ENCODE measurements at places on chromosomes 5 and 9.

DNA sequence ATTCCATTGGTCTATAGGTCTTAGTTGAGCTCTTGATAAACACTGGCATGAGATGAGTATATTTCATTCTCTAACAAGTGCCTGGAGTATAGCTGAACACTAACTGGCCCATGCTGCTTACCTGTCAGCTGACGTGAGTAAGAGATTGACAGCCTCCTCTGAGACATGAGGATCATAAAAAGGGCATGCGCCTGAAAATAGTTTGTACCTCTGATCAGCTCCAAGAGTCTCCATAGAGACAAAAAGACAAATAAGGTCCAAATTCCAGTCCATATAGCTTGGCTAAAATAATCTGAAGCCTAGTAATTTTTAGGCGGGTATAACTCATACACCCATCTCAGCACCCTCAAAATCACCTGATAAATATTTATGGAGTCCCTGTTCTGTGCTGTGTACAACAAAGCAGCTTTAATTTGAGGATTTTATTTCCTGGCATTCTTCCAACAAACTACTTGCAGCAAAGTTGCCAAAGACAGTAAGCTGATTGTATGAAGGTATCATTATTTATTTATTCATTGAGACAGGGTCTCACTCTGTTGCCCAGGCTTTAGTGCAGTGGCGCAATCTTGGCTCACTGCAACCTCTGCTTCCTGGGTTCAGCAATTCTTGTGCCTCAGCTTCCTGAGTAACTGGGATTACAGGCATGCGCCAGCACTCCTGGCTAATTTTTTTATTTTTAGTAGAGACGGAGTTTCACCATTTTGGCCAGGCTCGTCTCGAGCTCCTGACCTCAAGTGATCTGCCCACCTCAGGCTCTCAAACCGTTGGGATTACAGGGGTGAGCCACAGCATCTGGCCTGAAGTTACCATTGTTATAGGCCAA lies 16.2 kb upstream of the FSD1L start:
- DNase-seq: no peak

DNA sequence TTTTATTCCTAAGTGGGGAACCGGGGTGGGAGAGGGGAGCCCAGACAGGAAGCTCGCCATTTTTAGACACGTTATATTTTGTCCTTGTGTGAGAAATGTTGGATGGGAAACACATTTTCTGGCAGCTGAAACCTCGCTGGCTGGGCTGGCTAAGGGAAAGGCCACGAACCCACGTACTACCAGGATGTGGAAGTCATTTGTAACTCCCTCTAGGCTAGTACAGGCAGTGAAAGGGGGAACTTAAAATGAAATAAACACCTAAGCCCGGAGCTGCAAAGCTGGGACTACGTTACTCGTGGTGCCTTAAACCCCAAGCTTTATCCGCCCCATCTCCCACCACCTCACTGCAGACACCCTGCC lies 42.5 kb downstream of the TMEM174 start:
- no peak for DNase-seq

- DNase-seq: no peak
These were observed 3.7 kb downstream of the ACTL7B start for GRCh38 chr9:108852079-108852478.

GRCh38 chr5:136073714-136074529 lies 45.1 kb downstream of the TGFBI start:
- DNase-seq: no peak

DNA sequence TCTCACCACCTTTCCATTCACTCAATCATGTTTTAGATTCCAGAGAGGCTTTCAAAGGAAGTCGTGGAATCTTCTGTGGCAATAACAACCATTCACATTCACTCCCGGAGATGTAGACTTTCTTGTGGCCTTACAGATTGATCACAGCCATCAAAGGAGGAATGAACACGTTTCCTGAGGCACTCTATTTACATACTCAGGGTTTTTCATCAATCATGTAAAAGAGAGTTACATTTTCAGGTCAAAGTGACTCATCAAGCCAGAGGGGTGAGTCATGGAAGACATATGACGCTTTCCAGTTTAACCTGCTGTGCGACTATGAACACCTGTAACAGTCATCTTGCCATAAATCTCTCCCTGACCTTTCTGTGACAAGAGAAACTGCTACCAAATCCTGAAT lies 39.3 kb upstream of the RAD23B start:
- no peak for DNase-seq

- DNase-seq: no peak
These were observed 348.1 kb downstream of the TMEM167A start for GRCh38 chr5:82728926-82729702.

DNA sequence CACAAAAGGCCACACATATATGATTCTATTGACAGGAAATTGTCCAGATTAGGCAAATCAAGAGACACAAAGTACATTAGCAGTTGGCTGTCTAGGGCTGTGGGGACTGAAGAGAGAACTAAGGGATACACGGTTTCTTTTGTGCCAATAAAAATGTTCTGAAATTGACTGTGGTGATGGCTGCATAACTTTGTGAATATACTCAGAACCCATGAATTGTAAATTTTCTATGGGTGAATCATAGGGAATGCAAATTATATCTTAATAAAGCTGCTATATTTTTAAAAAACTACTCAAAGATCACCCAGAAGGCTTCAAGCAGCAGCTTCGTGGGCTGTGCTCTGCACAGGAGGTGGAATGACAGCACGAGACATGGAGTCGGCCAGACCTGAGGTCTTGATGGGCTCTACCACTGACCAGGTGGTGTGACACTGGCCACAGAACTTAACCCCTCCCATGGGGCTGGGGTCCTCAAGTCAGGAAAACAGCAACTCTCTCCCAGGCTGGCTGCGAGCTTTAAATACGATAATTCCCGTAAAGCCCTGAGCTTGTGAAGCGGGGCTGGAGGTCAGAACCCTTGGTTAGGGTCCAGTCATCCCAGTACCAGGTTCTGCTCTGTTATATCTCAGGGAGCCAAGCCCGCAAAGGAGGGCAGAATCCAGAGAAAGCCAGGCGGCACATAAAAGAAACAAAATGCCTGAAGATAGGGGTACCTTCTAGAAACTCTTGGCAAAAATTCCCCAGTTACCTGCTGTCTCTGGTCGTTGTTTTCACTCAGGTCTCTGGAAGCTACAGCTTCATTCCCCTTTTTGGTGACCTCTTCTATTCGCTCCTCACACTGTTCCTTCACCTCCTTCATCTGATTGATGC lies 59.1 kb downstream of the GOLM1 start:
- DNase-seq: no peak

GRCh38 chr9:121220996-121221663 lies 19.5 kb upstream of the RAB14 start:
- no peak for DNase-seq

DNA sequence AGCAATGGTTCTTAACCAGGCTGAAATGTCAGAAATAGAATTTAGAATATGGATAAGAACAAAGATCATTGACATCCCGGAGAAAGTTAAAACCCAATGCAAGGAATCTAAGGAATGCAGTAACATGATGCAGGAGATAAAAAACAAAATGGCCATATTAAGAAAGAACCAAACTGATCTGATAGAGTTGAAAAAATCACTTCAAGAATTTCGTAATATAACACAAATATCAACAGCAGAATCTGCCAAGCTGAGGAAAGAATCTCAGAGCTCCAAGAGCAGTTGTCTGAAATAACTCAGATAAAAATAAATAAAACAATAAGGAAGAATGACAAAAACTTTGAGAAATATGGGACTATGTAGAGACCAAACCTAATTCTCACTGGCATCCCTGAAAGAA lies 37.8 kb upstream of the TAS2R1 start:
- no peak for DNase-seq

GRCh38 chr9:114093761-114094505 lies 5.2 kb downstream of the KIF12 start:
- DNase-seq: no peak

DNA sequence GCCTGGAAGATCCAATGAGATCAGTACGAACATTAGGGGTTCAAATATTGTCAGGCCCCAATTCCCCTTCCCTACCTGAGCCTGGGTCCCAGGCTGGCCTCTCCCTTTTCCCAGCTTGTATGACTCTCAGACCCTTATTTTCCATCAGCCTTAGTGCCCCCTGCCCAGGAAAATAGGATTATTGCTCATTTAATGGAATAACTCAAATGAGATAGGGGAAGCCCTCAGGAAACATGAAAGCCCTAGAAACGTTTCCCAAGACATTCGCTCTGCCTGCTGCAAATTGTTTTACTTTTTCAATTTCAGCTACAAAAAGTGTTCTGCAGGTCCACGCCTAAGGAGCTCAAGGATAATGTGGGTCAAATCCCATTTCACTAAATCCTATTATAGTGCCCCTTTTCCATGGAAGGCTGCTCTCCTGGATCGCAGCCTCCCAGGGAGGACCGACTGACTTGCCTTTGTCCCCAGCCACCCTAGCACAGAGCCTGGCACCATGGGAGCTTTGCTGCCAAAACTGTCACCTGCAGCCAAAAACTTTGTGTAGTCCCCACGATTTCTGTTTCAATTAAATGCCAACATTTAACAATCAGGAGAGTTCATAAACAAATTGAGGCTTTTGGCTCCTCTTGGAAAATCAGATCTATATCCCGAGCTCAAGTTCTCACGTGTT lies 46.9 kb downstream of the THOC3 start:
- no peak for DNase-seq

- DNase-seq: no peak
These were observed 124.2 kb downstream of the WNK2 start for GRCh38 chr9:93308158-93308602.

DNA sequence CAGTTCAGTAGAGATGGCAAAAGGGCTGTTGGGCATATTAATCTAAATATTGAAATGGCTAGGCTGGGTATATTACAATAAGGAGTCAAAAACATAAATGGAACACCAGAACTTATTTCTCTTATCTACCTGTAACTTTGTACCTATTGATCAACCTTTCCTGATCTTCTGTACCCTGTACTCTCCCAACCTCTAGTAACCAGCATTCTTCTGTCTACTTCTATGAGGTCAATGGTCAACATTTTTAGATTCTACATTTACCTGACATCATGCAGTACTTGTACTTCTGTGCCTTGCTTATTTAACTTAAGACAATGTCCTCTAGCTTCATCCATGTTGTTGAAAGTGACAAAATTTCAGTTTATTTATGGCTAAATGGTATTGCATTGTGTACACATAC lies 467.3 kb downstream of the TAF11L14 start:
- DNase-seq: no peak

DNA sequence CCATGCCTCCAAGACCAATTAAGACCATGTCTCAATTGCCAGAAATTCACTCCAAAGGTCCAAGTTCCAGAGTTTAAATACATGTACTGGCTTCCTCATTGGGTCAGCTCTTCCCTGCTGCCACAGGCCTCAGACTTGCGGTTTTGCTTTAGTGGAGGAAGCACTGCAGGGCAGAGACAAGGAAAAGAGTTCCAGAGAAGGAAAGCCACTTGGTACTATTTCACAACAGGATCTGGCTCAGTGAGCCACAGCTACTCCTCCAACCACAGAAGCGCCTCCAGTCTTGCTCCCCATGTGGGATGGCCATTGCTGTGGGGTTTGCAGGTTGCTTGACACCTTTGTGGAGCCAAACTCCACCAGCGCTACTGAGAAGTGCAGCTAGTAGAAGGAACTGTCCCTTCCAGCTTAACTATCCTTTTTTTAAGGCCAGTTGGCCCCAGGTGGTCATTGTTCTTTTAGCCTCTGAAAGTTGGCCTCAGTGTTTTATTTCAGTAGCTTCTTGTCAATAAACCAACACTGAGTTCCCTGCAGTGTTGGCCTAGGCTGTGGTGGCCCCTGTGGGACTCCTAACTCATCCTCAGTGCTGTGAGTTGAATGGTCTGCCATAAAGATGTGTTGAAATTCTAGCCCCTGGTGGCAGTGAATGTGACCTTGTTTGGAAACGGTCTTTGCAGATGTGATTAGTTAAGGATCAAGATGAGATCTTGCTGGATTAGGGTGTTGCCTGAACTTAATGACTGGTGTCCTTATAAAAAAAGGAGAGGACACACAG lies 93.7 kb upstream of the DAP start:
- no peak for DNase-seq

DNA sequence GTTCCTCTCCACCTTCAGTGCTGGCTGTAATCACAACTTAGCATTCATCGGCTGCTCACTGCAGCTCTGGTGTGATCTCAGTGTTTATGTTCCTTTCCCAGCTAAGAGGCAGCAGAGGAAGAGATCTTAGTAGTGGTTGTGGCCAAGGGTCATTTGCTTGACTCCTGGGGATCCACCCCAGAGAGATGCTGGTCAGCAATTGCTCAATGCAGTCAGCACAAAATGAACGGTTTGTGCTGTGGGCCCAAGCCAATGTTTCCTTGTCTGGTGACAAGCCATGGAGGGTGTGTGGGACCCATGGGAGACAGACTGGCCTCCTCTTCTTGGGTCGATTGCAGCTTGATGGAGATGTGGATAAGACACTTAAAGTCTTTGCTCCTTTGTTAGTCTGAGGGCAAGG lies 16.1 kb upstream of the FRMD3 start:
- no peak for DNase-seq

GRCh38 chr5:168327994-168328393 lies 36.5 kb downstream of the WWC1 start:
- DNase-seq: no peak

DNA sequence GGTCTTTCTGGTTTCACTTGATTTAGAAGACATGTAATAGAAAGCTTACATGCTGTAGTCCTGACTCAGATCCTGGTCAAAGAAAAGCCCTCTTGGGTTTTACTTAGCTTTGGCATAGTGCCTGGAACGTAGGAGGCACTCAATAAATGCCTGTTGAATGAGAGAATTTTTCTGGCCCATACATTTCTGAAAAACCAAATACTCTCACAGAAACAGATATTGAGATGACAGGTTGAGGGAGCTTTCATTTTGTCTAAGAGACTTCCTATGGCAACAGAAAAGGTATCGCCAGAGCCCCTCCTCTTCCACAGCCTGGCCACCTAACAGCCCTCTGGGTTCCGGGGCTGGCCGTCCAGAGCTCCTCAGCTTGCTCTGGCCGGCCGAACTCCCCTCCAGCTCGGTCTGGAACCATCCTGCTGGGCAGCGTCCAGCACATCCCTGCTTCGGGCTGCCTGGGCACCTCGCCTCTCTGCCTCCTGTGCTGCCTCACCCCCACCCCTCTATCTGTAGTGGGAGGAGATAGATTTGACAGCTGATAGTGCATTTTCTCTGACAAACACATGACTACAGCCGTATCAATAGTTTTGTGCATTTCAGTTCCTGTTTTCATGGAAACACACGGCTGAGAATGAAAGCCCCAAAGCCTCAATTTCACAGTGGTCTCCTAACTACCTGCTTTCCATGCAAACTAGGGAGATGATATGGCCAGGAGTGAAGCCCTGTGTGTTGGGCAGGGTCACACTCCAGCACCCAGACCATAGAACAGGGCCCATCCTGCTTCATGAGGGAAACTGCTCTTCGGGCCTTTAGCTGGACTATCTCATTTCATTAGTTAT lies 1.1 kb downstream of the IL4 start:
- DNase-seq: no peak

DNA sequence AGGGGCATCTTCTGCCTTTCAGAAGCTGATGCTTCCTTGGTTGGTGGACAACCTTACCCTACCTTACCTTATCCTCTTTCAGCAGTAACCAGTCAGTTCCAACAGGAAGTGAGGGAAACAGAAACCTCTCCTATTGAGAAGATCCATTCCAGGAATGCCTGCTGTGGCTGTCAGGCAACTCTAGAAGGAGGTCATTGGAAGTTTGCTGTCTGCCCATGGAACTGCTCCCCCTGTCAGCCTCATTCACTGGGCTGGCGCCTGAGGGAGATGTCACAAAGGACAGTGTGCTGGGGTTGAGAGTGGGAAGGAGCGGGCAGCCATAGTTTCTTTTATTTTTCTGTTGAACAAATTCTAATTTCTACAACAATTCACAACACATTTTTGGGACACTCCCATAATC lies 54.7 kb downstream of the IRX1 start:
- no peak for DNase-seq
